Vagina (tissue), 2 donors: ENCODE measurements at places on chromosomes 16 and 17. TPM values are rescaled to one million over a fixed set of nuclear protein-coding genes. Genes with fewer than 3 reads are reported as not detected.

EXOC3L1 gene
- 2.5 TPM for total RNA-seq

ITGA3 gene
- 50.8 TPM for total RNA-seq

AHSP gene
- not detected for total RNA-seq

CCDC137 gene
- total RNA-seq = 13.8 TPM
